Mucosa of gallbladder (tissue), 1 donor: ENCODE measurements at places on chromosomes 12 and 14. TPM values are rescaled to one million over a fixed set of nuclear protein-coding genes. Genes with fewer than 3 reads are reported as not detected.

C12orf60 gene
- 0.43 TPM for total RNA-seq

ERBB3 gene
- 228 TPM for total RNA-seq

FLRT2 gene
- 20.5 TPM for total RNA-seq

GDF3 gene
- total RNA-seq, result not detected

AREL1 gene
- 34.3 TPM for total RNA-seq

MORN3 gene
- 0.69 TPM for total RNA-seq

GRCh38 chr12:57173089-57173488 lies 25.7 kb upstream of the LRP1-AS start:
- no peak for DNase-seq

- no peak for DNase-seq
These were observed 7.5 kb downstream of the GSC start for GRCh38 chr14:94762431-94762830.

GRCh38 chr12:55979069-55979468 lies 5.2 kb downstream of the RAB5B start:
- no peak for DNase-seq

DNA sequence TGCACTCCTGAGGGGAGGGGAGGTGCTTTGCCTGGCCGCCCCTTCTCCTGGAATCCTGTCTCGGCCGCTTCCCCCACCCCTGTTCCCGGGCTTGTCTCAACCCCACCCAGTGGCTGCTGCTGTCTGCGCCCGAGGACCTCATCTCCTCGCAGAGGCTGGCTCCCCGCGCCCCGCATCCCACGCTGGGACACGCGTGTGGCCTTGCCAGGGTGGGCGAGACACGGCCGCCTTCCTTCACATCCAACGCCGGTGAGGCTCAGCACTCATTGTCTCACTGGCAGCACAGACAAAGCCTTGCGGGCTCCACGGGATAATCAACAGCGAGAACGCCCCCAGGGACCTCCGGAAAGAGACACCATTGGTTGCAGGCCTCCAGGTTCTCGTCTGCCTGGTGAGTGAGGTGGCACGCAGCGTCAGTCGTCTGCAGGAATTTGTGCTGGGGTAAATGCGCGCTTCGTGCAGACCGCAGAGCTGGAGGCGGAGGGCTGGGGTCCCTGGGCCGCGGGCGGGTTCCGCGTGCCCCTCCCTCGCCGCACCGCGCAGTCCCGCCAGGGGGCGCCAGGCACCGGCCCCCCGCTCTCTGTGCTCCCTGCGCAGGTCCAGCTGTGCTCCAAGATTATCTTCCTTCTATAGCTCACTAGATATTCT lies 26.8 kb downstream of the CCDC177 start:
- DNase-seq, result no peak

- DNase-seq, result no peak
These were observed 65.3 kb downstream of the DENND5B start for GRCh38 chr12:31525496-31526157.

- DNase-seq, result no peak
These were observed 23.7 kb downstream of the VTI1B start for GRCh38 chr14:67650694-67651093.

GRCh38 chr14:103188810-103189480 lies 65.7 kb downstream of the TNFAIP2 start:
- DNase-seq, result peak; percentile 32

DNA sequence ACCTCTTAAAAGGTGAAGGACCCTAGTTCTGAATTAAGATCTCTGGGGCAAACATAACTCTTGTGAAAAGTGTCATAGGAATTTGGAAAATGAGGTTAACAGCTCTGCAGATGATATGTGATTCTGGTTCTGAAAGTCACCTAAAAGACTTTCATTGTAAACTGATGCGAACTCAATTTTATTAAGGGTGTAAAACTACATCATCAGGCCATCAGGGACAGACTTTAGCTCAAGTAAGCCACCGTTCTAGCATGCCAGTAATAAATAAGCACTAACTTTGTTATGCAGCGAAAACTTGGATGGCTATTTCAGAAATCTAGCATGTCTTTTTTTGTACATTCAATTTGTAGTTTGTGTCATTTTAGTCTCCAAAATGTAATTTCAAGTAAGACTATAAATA lies 61.6 kb downstream of the R3HDM2 start:
- DNase-seq, result no peak

DNA sequence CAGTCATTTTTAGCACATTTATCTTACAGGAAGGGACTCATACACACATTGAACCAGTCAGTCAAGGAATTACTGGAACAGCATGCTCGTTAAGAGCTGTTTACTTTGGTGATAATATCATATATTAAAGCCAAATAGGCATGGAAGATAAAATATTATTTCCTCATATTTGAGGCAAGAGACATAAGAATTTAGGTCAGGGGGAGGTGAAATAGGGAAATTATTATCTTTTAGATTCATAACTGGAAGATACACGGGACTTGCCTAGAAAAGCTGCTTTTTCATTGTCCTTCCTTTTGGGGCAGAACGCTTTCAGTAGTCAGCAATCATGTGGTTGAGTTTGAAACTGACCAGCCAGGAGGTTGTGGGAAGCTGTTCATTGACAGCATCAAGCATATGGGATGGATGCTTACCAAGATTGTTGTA lies 72.5 kb downstream of the NTN4 start:
- DNase-seq, result no peak

GRCh38 chr14:67940486-67941455 lies 121.2 kb downstream of the RAD51B start:
- no peak for DNase-seq
